ENCODE measurements at places on chromosomes 2 and 18.
A peak's percentile ranks its signal among the peaks of the same experiment; 100 is the strongest.

DNA sequence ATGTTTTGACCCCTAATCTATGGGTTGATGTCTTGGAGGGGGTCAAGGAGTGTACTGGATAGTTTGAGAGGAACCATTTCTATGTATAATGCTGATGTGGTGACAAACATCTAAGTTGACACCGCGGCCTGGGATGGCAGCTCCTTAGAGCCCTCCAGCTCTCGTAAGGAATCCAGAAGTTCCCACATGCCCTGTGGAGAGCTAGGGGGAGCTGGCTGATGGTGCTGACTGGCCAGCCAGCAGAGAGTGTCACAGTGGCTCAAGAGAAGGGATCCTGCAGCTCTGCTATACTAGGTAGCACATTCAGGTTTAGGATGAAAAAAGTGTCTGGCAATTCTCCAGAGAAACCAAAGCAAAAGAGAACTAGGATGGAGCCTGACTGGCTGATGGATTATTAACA is 842.2 kb upstream of the VRK2 start:
- no peak for ATAC-seq

DNA sequence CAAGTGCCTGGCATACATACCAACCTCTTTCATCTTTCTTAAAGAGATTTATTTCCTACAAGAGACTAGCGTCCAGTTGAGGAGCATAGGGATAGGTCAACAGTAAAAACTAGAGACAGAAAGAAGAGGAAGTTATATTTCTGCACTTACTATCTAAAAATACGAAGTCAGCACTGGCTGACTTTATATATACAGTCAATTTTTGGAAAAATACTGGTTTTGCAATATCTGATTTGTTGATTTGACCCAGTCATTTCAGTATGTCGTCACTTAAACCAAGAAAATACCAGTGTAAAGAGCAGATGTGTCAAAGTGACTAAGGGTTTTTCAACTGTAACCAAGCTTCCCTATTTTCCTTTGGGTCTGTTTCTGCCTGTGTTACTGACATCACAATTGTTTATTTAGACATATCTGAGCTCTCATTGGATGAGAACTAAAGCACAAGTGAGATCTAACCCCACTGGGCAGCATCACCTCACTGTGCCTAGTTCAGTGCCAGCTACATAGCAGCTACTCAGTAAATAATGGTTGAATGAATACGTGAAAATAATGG is 23.0 kb downstream of the CYTIP start:
- peak; percentile 64 for ATAC-seq

- ATAC-seq = no peak
Observed at GRCh38 chr18:354003-354402, 86.2 kb upstream of the THOC1 start.

- ATAC-seq = peak; percentile 93
Observed at GRCh38 chr18:35355140-35355618, 11.0 kb upstream of the ZNF24 start.

GRCh38 chr18:70720607-70721006 is 431.8 kb downstream of the SOCS6 start:
- ATAC-seq = no peak

- no peak for ATAC-seq
Observed at GRCh38 chr18:8799001-8799400, 93.6 kb downstream of the MTCL1 start.

GRCh38 chr2:681312-681711 is 4.1 kb upstream of the TMEM18 start:
- ATAC-seq = no peak

DNA sequence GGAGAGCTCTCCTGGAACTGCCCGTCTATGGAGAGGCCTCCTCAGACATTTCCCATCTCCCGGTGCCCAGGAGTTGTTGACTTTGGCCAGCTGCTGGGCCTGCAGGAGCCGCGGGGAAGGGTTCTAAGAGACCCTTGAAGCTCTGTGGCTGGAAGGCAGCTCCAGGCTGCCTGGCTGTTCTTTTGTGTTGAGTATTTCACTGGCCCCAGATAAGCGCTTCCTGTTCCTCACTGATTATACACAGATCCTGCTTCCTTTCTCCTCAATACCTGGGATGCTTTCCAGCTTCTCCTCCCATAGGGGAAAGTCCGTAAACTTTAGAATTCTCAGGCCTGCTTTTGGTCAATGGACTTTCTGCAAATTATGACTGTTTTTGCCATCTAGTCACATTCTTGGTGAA is 57.8 kb downstream of the TGOLN2 start:
- no peak for ATAC-seq

DNA sequence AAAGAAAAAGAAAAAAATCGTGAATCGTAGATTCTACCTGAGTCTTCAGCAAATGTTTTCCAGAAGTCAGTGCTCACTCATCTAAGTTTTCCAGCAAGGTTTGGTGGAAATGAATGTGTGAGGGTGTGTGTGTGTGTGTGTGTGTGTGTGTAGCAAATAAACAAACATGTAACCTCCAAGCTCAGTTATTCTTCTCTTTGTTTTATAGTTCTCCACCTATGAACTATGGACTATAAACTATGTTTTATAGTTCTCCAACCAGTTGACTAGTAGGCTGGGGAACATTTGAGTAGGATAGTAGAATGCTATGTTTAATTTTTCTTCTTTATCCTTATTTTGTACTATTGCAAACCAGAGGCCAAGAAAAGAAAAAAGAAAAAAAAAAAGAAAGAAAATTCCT is 44.6 kb upstream of the SERPINE2 start:
- ATAC-seq = no peak

- no peak for ATAC-seq
Observed at GRCh38 chr18:24381126-24381525, 16.5 kb downstream of the OSBPL1A start.

DNA sequence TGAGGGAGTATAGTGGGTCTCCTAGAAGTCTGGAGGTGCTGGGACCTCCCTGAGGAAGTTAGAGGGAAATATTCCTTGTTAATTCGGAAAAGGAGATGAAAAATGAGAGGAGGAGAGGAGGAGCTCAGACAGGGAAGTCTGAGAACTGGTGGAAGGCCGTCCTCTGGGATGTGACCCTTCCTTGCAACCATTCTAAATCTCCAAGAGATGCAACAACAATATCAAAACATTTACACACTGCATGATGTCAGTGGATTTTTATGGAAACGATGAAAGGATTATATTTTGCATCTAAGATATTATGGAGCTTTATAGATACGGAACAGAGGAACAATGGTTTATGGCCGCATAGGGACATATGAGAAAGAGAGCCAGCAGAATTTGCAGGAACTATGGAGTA is 49.8 kb upstream of the COBLL1 start:
- ATAC-seq = no peak

GRCh38 chr2:233674995-233675394 is 3.3 kb downstream of the UGT1A9 start:
- ATAC-seq = no peak

DNA sequence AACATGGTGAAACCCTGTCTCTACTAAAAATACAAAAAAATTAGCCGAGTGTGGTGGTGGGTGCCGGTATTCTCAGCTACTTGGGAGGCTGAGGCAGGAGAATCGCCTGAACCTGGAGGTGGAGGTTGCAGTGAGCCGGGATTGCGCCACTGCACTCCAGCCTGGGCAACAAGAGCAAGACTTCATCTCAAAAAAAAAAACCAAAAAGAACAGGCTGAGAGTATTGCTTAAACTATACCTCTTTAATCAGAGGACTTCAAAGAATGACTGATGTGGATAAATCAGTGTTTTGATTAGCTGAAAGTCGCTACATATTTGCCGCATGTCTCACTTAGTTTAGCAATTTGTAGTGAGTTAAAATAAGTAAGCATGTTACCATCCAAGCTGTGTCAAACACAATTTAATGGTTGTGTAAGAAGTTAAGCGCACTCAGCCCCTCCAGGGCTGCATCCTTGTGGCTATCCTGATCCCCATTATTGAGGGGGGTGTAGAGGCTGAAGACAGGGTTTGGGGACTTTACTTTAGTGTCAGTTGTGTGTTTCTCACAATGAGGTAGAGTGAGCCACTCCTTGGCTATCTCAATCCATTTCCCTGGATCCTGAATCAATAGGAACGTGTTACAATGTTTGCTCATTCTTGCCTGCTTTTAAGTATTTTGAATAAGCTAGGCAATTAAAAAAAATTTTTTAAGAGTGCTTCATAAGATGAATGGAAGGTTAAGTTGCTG is 11.0 kb upstream of the FARP2 start:
- ATAC-seq = no peak

DNA sequence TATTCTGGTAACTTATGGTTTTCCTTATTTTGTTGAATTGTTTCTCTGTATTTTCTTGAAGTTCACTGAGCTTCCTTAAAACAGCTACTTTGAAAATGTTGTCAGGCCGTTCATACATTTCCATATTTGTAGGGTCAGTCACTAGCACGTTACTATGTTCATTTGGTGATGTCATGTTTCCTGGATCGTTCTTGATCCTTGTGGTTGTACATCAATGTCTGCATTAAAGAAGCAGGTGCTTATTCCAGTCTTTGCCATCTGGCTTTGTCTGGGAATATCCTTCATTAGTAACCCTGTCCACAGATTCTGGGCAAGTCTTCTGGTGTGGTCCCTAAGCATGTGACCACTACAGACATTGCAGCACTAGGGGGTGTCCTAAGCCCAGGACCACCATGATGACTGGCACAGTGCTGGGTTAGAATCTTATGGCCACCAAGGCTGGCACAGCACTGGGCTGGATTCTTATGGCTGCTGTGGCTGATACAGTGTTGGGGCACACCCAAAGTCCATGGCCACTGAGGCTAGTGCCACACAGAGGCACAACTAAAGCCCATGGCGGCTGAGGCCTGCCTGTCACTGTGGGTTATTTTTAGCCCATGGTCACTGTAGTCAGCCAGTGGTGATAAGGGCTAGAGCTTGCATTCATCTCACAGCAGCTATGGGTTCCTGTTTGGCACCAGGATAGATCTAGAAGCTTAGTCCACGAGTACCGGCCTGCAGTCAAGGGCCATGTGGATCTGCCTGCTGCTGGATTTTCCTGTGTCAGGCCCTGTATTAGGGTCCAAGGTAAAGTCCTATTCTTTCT is 13.2 kb downstream of the VWA3B start:
- ATAC-seq = no peak

GRCh38 chr2:172107690-172108586 is 5.2 kb upstream of the DLX2 start:
- no peak for ATAC-seq

DNA sequence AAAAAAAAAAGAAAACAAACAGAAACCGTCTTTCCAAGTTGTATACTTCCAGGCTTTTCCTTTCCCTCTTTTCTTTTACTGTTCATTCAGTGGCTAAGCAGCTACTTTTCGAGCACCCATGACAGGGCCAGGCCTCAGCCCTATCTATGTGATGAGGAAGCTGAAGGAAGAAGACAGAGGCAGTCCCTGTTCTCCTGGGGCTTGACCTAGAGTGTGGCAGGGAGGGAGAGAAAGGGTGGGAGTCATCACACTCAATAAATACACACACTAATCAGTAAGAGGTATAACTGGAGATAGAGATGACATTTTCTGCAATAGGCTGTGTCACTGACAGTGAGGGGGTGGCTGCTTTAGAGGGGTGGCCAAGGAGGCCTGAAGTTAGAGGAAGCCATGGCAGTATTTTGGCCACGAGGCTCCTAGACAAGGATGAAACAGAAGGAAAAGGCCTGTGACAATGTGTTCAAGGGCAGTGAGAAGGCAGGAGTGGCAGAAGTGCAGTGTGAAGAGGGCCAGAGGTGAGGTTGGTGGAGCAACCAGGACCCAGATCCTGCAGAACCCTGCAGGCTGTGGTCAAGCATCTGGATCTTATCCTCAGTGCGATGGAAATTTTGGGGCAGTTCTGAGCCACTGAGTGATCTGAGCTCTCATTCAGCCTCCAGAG is 131.8 kb upstream of the TTC39C start:
- ATAC-seq = no peak

- ATAC-seq = peak; percentile 68
Observed at GRCh38 chr2:134245340-134245984, 8.4 kb upstream of the MGAT5 start.

DNA sequence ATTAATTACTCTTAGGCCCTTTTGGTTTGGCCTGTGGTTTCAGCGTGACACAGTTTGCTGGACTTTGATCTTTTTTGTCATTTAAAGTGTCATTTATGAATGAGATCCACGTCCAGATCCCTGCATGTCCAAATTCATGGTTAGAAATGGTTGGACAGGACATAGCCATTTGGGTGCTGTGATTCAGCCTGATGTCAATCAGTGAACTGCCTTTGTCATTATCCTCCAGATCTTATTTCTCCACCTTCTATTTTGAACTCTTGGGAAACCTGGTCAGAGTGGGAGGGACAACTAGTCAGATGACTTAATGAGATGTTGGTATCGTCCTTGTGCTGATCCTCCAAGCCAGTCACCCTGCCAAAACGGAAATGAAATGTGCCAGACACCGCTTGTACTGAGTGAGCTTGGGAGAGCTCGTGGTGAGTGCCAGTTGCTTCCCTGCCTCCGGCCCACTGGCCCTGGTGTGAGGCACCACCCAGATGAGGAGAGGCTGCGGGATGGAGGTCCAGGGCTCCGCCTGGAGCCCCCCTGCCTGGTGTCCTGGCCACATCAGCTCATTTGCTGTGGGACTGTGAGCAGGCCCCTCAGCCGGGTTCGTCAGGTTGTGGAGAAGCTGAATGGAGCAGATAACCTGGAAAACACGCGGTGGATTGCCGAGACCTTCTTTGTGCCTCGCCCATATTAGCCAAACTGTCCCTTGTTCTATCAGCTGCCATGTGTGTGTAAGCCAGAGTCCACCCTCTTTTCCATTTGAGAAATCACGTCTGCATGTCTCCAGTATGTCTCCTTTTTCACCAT is 70.1 kb downstream of the DGKD start:
- ATAC-seq = no peak

DNA sequence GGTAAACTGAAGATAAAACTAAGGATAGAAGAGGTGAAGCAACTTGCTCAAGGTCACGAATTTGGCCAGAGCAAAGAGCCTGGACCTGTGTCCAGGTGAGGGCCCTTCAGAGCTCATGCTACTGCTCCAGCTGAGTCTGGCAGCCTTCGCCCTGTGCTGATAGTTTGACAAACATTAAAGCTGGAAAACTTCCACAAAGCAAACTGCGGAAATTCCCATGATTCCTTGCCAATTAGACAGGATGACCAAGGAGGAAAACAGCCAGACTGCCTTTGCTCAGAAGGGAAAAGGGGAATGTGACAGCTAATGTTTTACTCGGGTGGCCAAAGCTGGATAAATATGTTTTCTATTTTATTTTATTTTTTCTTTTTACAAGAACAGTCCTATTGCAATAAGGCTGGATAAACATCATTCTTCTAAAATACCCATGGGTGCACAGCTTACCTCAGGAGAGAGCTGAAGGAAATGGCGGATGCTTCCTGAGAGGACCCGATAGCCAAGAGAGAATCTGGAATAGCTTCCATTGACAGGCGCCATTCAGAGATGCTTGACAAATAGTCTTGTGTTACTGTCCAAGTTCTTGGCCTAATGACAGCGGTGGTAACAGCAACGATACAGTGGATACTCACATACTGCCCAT is 5.3 kb upstream of the CTAGE1 start:
- peak; percentile 28 for ATAC-seq

- no peak for ATAC-seq
Observed at GRCh38 chr2:12555012-12555645, 161.6 kb upstream of the TRIB2 start.

- no peak for ATAC-seq
Observed at GRCh38 chr2:119864318-119864717, 104.6 kb downstream of the PTPN4 start.
